ENCODE measurements at places on chromosomes 5 and 9.

GRCh38 chr5:10856071-10856470, 95.0 kb upstream of the DAP start:
- DNase-seq, result no peak

DNA sequence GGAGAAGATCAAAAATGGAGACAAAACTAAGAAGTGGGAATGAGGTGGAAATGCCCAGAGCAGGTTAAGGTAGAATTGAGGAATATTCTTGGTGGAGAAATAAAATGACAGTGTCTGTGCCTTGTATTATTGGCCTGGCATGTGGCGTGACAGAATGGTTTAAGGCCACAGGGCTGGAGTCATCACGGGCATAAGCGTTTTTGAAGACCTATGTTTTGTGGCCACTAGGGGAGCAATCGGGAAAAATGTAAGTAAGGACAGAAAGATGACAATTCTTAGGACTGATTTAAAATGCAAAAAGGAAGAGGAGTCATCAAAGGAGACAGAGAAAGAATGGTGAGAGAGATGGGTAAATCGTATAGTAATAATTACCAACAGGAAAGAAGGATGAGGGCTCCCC, 72.2 kb upstream of the EPB41L4A start:
- no peak for DNase-seq

DNA sequence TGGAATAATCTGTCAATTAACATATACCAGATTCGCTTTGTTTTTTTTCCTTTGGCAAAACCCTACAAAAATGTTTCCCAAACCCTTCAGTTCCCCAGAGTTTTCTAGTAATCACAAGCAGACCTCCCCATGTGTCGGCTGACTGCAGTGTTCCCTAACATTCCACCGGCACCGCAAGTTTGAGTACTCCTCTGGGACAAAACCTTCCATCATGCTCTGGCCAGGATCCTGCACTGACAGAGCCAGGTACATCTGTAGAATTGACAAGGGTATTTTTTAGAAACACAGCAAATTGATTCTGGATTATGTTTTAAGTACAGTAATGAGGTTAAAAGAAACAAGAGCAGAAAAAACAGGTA, 174.7 kb downstream of the GAS1 start:
- no peak for DNase-seq

- no peak for DNase-seq
Observed at GRCh38 chr5:81534441-81534840, 140.5 kb upstream of the ACOT12 start.

DNA sequence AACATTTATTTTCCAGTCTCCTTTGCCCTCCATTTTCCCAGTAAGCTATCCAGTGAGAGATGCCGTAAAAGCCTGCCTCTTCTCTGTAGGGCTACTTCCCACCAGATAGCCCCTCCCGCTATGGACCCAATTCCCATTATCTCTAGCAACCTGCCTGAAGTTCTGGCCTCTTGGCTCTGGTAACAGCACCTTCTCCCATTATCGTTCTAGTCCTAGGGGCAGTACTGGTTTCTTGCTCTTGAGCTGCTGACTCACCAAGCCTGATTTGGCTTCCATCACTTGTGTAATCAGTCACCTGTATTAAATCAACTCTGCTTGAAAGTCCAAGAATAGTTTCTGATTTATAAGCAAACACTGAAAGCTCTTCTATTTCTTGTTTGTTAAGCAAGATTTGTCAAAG, 42.8 kb upstream of the PARP8 start:
- DNase-seq, result no peak

GRCh38 chr9:134180786-134181647, 16.7 kb upstream of the RNU6ATAC start:
- DNase-seq, result no peak

DNA sequence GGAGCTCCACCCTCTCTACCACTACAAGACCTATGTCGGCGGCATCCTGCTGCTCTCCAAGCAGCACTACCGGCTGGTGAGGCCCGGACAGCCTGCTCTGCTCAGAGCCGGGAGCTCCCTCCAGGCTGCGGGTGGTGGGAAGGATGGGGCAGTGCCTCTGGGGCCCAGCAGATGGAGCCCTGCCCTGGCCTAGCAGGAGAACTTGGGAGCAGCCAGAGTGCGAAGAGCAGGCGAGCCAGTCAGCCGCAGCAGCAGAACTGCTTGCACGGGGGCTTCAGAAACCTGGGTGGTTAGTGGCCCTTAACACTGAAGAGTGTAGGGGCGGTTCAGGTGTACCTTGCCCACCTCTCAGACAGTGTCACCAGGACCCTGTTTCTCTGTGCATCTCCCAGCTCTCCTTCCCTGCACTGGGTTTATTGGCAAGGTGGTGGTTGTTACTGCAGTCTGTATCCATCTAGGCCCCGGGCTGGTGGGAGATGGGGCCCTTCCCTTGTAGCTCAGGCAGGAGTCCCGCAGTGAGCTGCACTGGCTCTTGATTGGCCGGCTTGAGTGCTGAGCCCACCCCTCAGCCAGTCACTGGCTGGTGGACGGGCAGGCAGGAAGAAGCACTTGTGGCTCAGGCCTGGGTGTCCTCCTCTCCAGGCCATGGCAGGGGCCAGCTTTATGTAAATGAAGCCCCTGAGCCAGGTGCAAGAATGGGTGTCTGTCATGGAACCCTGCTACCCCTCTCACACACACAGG, 7.7 kb downstream of the B4GALT7 start:
- DNase-seq, result peak; percentile 14

- no peak for DNase-seq
Observed at GRCh38 chr5:133250527-133250926, 198.7 kb downstream of the HSPA4 start.

DNA sequence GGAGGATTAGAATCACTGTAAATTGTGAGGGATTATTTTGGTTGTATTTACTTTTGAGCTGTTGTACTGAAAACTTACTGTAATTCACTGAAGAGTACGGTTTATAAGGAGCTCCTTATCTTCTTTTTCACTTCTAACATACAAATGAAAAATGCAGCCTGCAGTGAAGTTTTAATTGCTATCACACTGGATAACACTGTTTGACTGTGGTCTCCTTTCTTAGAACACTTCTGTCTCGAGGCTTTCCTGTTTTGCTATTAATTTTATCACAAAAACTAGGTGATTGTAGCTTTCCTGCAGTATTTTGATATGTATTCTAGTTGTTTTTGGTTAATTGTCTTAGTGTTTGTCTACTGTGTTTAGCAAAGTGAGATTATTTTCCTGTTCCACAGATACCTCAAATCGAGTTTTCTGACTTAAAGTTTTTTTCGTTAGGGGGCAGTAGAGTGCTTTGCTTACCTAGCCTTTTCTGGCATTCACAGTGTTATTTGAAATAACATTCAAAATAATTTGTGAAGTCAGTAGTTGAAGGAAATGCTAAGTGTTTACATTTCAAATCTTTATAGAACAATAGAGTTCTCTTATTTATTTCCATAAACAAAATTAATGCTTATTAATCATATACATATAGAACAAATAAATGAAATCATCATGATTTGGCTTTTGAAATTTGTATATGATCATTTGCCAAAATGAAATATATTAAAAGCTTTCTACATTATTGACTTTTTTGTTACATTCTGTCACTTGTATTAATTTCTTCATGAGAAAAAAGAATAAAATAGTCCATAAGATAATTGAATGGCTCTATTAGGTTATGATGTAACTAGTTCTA, 52.9 kb downstream of the COMMD10 start:
- no peak for DNase-seq

DNA sequence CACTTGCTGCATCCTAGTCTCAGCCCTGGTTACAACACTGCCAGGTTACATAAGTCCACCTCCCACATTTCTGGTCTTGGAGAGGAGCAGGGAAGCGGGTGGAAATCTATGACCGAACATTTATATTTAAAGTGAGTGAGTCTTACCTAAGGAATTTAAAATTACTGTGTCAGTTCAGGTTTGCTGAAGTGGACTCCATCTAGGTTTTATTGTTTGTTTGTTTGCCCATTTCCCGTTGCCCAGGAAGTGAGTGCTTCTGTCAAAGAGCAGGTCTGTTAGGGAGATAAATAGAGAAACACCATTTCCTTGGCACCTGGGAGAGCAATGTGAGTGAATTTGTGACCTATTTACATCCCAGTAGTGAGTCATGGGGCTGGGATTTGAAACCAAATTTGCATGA, 179.5 kb downstream of the KIF4B start:
- DNase-seq, result no peak

GRCh38 chr9:371349-371748, 156.7 kb downstream of the DOCK8 start:
- no peak for DNase-seq

GRCh38 chr9:124332361-124333202, 74.8 kb downstream of the NEK6 start:
- no peak for DNase-seq

- DNase-seq, result no peak
Observed at GRCh38 chr5:131281133-131281867, 17.4 kb downstream of the CDC42SE2 start.

- no peak for DNase-seq
Observed at GRCh38 chr5:73233461-73234203, 60.6 kb downstream of the TMEM174 start.

DNA sequence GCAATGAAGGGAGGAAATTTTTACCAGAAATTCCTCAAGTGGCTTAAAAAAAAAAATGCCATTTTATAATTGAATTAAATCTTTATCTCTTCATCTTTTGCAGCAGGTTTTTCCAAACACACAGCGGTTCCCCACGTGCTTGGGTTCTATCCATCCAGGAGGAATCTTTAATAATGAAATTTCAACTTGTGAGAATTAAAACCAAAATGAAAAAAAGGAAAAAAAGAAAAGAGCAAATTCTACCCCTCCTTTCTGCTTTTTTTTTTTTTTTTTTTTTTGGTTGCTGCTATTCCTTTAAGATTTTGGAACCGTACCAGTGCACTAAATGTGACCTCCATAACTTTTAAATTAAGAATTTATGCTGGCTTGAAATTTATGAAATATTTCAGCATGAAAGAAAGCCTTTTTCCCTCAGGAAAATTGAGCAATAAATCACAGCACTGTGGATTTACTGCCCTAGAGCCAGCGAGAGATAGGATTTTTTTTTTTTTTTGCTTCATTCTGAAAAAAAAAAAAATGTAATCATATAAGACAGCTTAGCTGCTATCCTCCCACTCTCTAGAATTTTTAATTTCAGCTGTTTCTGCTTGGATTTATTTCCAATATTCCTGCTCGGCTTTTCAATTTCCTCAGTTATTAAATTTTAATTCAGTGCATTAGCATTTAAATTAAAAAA, 88.5 kb downstream of the ZNF618 start:
- DNase-seq, result no peak

DNA sequence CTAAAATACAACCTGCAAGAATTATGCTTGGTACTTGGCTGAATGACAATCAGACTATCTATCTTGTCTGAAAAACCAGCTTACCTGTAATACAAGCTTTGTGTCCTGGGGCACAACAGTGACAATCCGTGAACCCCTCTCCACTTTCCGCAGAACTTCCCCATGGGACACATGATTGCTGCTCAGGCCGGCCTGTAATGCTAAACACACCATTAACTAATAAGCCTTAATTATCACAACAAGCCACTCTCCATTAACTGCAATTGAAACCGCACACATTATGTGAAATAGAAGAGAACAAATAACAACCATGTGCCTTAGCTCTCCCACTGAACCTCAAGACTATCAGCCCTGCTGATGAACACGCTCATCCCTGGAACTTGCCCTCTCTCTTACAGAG, 33.7 kb downstream of the ELP1 start:
- no peak for DNase-seq

GRCh38 chr5:32708949-32709348, 2.2 kb upstream of the NPR3 start:
- DNase-seq, result no peak

DNA sequence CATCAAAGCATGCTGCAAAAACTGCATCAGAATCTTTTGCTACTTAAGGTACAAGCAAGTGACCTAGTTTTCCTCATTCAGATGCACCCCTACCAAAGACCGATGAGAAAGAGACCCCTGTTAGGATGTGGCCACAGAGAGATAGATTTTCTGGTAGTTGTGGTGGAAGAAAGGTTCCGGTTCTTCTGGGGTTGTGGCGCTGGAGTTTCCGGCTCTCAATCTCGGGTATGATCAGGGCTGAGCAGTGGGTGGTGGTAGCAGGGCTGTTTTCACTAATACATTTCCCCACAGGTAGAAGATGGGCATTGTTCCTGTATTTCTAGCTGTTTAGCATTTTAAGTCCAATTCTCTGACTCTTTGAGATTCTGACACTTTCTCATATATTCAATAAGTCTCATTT, 58.4 kb downstream of the PCSK1 start:
- no peak for DNase-seq

- no peak for DNase-seq
Observed at GRCh38 chr5:139810341-139811273, 15.0 kb downstream of the PSD2 start.

- no peak for DNase-seq
Observed at GRCh38 chr5:125583321-125584139, 837.1 kb upstream of the ZNF608 start.

- DNase-seq, result no peak
Observed at GRCh38 chr9:14535161-14535955, 157.9 kb downstream of the ZDHHC21 start.

DNA sequence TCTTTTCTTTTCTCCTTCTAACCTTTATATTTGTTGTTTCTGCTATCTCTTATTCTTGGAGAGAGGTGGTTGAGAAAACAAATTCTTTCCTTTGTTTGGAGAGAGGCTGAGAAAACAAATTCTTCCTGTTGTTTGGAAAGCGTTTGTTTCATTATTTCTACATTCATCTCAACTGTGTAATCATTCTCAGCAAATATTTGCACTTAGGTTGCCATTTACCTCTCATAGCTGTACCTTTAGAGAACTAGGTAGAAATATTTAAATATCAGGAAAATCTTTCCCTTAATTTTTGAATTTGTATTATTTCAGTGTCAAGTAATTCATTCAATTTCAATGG, 1824.4 kb upstream of the CDH9 start:
- DNase-seq, result no peak

- no peak for DNase-seq
Observed at GRCh38 chr9:18294229-18294628, 179.7 kb upstream of the ADAMTSL1 start.

- DNase-seq, result no peak
Observed at GRCh38 chr5:34854459-34855174, 15.7 kb downstream of the TTC23L start.

GRCh38 chr5:34970552-34970951, 41.2 kb downstream of the DNAJC21 start:
- no peak for DNase-seq

- no peak for DNase-seq
Observed at GRCh38 chr9:119639287-119639955, 270.2 kb upstream of the BRINP1 start.

GRCh38 chr5:119405419-119405818, 46.9 kb upstream of the HSD17B4 start:
- no peak for DNase-seq

DNA sequence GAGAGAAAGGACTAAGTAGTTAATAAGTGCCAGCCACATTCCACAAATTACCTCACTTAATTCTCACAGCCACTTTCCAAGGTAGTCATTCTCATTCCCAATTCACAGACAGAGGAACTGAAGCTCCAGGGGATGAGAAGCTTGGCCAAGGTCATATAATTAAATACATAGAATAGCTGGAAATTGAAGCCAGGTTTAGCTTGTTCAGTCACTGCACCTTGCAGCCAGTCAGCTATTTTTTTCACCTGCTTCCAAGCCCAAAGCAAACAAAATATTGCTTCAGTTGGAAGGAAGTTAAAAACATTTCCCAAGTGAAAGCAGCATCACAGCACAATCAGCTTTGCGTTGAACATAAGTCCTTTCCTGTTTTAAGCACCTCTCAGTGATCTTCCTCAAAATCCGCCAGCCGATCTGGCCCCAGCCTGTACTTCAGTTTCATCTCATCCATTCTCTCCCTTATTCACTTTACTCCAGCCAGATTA, 4.8 kb downstream of the ALDH1A1 start:
- DNase-seq, result no peak

GRCh38 chr5:142506756-142507155, 179.1 kb downstream of the FGF1 start:
- DNase-seq, result no peak

Data from stimulated activated CD8-positive, alpha-beta memory T cell treated with anti-CD3 and anti-CD28 coated beads, Interleukin-4, amount 100 ng/mL, for 4 hours (primary cell).